ENCODE measurements at places on chromosomes 6 and 20. TPM values are rescaled to one million over a fixed set of nuclear protein-coding genes. Genes with fewer than 3 reads are reported as not detected.

DNA sequence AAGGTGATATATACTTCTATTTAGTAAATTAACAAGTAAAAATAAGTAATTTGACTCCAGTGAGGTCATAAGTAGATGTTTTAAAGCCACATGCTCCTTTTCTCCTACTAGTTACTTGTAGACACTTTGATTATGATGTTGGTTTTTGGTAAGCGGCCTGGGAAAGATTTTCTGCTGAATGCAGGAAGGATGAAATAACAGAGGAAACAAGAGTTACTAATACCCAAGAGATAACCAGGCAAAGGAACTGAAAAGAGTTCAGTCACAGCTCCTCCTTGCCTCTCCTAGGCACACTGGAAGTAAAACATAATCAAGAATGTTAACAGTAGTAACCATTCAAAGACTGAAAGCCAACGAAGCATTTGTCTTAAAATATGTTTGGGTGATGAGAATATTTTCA is 203.3 kb downstream of the RNGTT start:
- no peak for DNase-seq

Gene OOEP
- not detected for polyA plus RNA-seq

Gene PXMP4
- 8.3 TPM for polyA plus RNA-seq

Gene LTB
- polyA plus RNA-seq, result 0.66 TPM

- DNase-seq, result no peak
These were observed 55.2 kb upstream of the CDKAL1 start for GRCh38 chr6:20479060-20479459.

Gene BPIFA1
- polyA plus RNA-seq, result not detected

Gene ESF1
- polyA plus RNA-seq, result 29.9 TPM

DNA sequence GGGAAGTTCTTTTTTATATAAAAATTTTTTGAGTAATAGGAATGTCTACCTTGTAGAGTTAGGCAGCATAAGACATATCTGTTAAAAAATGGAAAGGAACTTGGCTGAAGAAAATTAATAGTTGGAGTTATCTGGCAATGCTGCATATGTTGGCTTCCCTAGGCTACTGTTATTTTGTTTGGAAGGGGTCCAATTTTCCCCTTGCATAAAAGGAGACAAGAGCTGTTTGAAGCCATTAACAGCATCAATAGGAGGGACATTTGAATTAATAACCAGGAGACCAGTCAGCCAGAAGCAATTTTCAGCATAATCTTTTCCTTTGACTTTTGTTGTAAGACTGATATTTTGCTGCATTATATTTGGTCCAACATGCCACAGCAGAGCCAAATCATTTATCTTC is 80.9 kb upstream of the TAB2 start:
- DNase-seq, result no peak

GRCh38 chr6:89244241-89244985 is 27.3 kb upstream of the GABRR1 start:
- DNase-seq, result no peak

Gene KCNG1
- polyA plus RNA-seq, result 4.1 TPM

GRCh38 chr20:17594443-17594842 is 24.6 kb downstream of the DSTN start:
- no peak for DNase-seq

DNA sequence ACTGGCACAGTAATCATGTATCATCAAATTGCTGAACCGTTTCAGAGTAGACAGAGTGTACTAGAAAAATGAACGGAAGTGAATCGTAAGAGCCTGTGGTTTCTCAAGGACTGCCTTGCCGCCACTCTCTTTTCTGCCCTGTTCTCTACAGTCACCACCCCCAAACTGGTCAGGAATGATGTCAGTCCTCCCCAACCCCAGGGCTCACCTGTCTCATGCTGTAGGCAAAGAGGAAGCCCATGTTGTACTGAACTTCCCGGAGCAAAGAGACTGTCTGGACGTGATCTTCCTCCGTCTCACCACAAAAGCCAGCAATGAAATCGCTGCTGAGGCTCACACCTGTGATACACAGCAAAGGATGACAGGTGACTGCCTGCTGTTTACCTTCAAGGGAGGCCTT is 31.0 kb downstream of the CDK5RAP1 start:
- DNase-seq, result no peak
